ENCODE measurements at places on chromosomes 1 and 21.

DNA sequence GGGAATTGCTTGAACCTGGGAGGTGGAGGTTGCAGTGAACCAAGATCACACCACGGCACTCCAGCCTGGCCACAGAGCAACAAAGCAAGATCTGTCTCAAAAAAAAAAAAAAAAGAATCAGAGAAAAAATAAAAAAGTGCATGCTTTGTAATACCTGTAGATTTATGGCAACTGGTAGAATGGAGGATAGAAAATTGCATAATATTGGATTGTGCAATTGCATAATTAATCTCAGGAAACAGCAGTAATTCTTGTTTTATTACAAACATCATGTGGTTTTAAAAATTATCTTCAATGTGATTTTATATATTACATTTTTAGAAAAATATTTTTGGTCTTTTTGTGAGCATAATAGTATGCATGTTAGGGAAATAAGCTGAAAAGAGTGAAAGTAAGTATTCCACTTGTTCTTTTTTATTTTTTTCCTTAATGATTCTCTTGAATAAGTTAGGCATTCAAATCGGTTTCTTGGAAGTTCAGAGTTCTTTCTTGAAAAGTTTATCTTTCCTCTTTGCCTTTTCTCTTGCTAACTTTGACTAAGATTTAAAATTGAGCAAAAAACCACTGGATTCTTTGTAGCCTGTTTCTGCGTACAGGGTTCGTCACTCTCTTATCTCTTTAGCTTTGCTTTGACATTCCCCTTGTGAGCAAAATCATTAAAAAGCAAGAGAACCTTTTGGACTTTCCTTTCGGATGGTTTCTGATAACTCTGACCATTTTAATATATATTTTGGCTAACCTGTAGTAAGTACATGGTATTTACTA is 127.5 kb upstream of the ADAMTS5 start:
- DNase-seq, result no peak

GRCh38 chr1:152111515-152111968 is 3.7 kb downstream of the TCHH start:
- DNase-seq, result no peak

- DNase-seq, result no peak
These were observed 71.6 kb downstream of the XCL2 start for GRCh38 chr1:168472223-168472622.

DNA sequence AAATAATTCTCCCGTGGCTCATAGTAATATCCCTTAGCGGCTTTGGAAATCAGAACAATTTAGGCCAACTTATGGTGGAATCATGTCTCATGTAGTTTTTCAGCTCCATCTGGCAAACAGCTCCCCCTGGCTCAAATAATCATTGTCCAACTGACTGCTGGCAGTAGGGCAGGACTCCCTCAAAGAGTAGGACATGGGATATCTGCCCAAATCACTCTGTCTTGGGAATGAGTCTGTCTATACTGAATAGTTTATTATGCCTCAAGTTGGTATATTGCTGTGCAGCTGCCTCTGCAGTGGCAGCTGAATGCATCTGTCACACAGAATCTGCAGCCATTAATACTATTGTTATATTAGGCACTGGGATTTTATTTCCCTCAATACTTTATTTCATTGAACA is 255.7 kb downstream of the COL11A1 start:
- DNase-seq, result no peak

DNA sequence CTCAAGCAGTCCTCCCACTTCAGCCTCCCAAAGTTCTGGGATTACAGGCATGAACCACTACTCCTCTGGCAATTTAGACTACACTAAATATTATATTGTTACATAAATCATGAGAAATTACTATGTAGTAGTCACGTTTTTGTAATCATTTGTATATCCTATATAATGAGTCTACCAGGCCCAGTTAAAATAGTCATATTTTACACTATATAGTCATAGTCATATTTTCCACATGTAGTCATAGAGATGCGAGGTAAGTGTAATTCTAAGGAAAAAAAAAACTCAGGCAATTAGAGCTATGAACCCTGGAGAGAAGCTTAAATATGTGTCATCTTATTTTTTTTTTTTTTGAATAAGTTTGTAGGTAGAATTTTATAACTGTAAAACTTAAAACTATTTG is 90.0 kb downstream of the FNBP1L start:
- DNase-seq, result no peak

- no peak for DNase-seq
These were observed 1001.7 kb upstream of the TMPRSS15 start for GRCh38 chr21:19405326-19405725.

DNA sequence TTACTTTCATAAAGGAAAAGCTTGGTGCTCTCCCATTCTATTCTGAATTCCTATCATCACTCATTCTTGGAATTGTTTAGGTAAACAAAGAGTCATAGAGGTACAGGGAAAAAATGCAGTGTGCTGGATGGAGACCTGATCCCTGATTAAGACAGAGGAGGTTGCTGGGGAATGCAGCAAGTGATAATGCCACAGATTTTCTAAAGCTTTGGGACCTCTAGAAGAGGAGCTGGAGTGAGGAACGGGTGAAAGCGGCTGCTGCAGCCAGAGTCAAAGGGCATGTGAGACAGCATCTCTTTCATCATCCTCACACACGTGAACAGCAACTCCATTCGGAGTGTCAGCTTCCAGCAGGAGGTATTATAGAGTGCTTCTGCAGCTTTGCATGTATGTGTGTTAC is 54.9 kb upstream of the DIPK1A start:
- DNase-seq, result no peak

GRCh38 chr1:173628888-173629287 is 6.2 kb upstream of the TEX50 start:
- no peak for DNase-seq

DNA sequence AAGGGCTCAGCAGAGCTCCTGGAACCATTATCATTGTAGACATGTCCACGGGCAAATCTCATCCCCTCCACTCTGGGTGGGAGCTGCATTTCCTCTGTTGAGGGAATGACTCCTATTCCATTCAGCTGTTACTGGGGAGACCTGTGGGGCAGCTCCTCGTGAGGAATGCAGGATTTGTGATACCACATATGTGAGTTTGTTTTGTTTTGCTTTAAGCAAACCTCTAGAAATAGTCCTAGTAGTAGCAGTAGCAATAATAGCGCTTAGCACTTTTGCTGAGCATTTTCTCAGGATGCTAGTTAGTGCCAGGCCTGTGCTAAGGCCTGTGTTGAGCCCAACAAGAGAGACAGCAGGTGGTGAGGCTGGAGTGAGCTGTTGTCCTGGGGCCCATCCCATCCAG is 10.8 kb downstream of the OLIG1 start:
- DNase-seq, result no peak

DNA sequence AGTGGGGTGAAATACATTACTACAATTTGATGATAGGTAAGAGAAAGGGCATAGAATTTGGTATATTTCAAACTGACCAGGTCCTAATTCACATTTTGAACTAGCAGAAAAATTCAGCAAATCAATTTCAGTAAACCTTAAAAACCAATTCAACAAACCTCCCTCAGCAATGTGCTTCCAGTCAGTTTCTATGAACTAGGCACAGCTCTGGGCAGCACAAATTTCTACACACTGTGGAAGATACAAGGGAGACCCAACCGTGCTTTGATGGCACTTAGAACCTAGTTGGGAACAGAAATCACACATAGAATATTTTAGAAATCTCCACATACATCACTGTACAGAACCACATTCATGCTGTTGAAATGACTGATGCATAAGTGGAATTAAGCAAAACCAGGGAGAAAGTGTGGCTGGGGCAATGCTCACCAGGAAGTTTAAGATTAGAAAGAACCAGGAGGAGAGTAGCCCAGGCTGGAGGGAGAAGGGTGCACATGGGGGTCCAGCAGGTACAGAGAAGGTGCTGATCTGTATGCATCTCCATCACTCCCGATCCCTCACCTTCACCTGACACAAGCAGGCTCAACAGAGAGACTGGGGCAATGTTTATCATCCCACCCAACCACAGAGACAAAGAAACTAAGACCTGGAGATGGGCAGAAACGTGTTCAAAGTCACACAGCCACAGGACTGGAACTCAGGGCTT is 14.8 kb downstream of the C1orf226 start:
- DNase-seq, result no peak
